IMR-90 (cell line): ENCODE measurements at places on chromosomes 6 and 20. TPM values are rescaled to one million over a fixed set of nuclear protein-coding genes. Genes with fewer than 3 reads are reported as not detected.

GRCh38 chr20:48789185-48789668 is 38.6 kb downstream of the PREX1 start:
- no peak for DNase-seq

GRCh38 chr6:155628306-155628705 is 172.7 kb upstream of the NOX3 start:
- no peak for DNase-seq

GRCh38 chr6:29946223-29947076 is 4.1 kb downstream of the HLA-A start:
- no peak for DNase-seq

DNA sequence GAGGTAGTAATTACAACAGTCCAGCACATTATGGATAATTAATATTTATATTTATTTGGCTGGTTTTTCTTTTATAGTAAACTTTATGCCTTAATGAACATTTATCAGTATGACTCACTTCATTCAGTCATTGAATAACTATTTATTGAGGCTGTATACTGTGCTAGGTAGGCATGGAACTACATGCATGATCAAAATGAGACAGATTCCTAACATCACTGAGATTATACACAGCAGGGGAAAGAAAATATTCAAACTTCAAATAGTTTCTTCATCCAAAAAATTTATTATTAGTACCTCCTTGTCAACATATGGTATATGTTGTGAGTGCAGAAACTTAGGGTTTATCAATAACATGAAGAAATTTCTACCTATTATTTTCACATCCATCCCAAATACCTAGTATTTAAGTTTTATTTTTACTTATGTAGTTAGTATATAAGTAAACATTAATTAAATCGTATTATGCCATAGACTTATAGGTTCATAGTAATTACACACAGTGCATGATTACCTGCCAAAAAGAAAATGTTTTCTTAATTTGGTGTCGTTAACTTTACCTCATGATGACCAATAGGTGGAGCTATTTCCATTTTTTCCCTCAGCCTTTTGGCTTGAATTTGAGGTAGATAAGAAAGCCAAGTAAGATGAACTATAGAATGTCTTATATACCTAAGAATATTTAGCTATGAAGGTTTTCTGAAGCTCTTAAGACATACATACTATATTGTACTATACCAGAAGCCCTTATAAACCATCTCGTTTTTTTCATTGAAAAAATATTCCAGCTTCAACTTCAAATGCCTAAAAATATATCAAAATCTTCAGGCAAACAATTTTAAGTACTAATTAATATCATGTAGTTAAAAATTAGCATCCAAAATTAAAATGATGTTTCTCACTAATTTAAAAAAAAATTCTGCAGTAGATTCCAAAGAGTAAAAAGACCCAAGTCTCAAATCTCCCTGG is 12.5 kb upstream of the TMEM30A start:
- DNase-seq = peak; percentile 71

TM9SF4 gene
- polyA plus RNA-seq = 59.1 and 62.0 TPM in 2 replicates

LPA gene
- not detected in 2 replicates for polyA plus RNA-seq

IL17A gene
- polyA plus RNA-seq = not detected in 2 replicates

CPNE5 gene
- polyA plus RNA-seq = 0.07 and 0.10 TPM in 2 replicates

HTR1E gene
- not detected in 2 replicates for polyA plus RNA-seq
